Esophagus muscularis mucosa (tissue), 4 donors: ENCODE measurements at places on chromosomes 4 and X. TPM values are rescaled to one million over a fixed set of nuclear protein-coding genes. Genes with fewer than 3 reads are reported as not detected.

GRCh38 chr4:100983426-100983825 is 363.9 kb downstream of the PPP3CA start:
- no peak overlapping the region for H3K27ac ChIP-seq
- no peaks in the 10 kb centered on the region for H3K36me3 ChIP-seq
- no peak for DNase-seq
- H3K27me3 ChIP-seq: no peaks in the 10 kb centered on the region
- H3K4me3 ChIP-seq: no peak overlapping the region
- peaks cover 12% of the 10 kb centered on the region for H3K4me1 ChIP-seq

DNA sequence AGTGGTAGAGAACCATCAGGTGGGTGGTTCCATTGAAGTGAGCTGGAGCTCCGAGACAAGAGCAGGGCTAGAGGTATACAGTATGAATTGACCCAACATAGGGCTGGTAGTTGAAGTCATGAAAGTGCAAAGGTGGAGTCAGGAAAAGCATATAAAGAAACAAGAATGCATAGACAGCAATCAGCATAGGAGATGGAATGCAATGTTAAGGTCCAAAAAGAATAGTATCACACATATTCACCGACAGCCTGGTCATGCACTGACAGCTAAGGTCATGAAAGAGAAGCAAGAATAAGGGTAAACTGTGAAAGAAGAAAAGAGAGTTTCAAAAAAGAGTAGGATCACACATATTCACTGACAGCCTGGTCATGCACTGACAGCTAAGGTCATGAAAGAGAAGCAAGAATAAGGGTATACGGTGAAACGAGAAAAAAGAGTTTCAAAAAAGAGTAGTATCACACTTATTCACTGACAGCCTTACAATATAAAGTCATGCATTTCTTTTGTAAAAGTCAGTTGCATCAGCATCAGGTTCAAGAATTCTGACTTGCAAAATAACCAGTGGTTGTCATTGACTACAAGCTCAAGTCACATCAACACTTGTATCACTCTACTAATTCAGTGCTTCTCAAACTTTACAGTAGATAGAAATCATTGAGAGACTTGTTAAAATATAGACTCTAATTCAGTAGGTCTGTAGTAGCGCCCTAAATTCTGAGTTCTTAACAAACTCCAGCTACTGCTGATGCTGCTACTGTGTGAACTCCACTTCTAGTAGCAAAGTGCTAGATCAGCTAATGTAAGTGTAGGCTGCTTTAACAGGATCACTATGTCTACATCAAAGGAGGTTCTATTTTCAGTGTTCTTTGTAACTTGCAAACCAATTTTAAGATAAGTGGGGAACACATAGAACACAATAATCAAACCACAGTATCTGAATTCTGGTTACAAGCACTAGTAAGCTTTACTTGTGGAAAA is 221.9 kb downstream of the PDGFC start:
- H3K27ac ChIP-seq: no peak overlapping the region
- no peaks in the 10 kb centered on the region for H3K36me3 ChIP-seq
- H3K4me3 ChIP-seq: no peak overlapping the region
- no peak for DNase-seq
- H3K4me1 ChIP-seq: no peaks in the 10 kb centered on the region

- H3K27ac ChIP-seq: no peak overlapping the region
- no peaks in the 10 kb centered on the region for H3K27me3 ChIP-seq
- H3K4me3 ChIP-seq: no peak overlapping the region
- no peaks in the 10 kb centered on the region for H3K4me1 ChIP-seq
- no peak for DNase-seq
Measured at GRCh38 chr4:52915730-52916300, 53.7 kb downstream of the RASL11B start.

SUPT20HL2 gene
- total RNA-seq: 0.33 TPM
